ENCODE measurements at places on chromosomes 5 and 9. TPM values are rescaled to one million over a fixed set of nuclear protein-coding genes. Genes with fewer than 3 reads are reported as not detected.

DNA sequence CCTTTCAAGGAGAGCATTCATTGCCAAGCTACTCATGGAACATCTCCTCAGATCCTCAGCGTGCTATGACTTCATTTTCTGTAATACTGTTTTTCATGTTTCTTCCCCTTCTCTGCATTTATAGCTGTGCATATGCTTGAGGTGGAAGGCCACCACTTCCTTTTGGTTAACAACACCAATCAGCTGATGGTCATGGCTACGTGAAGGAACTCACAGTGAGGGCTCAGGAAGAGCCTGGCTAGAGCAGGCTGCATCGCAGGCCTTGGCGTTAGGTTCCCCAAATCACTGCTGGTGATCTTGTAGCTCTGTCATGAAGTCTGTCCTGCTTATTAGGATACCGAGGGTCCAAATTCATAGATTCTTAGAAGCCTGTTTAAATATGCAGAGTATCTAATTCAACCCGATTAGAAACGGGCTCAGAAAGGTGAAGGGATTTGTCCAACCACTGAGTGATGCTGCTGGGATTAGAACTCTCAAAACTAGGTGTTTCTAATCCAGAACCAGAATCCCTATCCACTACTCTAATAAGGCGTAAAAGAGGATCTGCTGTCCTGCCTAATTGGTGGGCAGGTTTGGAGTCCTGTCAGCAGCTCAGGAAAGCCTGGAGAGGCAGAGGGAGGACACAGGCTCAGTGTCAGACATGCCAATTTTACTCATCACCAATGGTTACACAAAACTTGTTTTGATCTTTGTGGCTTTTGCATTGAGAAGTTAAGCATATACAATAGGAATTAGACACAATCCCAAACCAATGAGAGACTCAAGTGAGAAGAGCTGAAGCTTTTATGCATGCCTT, 7.5 kb downstream of the SYK start:
- DNase-seq, result no peak

- DNase-seq, result no peak
These were observed 3.8 kb downstream of the BARHL1 start for GRCh38 chr9:132585954-132586829.

The PCDHGA7 gene
- total RNA-seq, result 7.2 TPM

DNA sequence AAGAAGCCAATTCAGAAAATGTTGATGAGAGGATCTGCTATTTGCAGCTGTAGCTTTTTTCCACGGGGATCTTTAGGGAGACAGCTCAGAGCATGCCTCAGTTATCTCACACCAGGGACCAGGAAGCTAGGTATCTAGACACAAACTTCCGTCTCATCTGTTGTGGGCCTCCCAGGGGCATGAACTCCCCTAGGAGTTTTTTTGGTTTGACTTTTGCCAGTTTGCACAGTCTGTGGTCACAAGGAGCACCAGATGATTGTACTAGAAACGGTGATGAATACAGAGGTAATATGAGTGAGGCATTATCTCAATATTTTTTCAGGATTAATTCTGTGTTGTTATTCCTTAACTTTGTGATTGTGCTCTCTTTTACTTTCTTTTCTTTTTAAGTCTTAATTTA, 533.2 kb upstream of the SEMA6A start:
- no peak for DNase-seq

The ADGRV1 gene
- total RNA-seq, result not detected

- no peak for DNase-seq
These were observed 130.4 kb downstream of the TMEM174 start for GRCh38 chr5:73303148-73304079.

- no peak for DNase-seq
These were observed 299.0 kb downstream of the TLR4 start for GRCh38 chr9:118003240-118003639.

DNA sequence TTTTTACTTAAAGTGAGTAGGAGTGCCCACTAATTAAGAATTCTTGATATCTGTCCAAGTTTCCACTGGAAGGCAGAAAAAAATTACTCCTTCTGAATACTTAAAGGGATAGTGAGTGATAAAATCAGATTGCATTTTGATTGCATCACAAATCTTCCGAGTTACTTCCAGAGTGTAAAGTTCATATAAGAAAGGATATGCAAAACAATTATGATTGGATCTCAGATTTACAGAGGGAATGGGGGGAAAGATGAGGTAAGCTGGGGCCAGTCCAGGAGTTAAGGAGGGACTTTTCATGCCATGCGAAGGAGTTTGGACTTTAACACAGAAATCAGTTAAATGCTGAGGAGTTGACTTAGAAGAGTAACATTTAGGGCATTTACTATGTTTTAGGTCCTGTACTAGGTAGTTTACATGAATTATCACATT, 9.3 kb upstream of the RNF145 start:
- DNase-seq, result no peak

DNA sequence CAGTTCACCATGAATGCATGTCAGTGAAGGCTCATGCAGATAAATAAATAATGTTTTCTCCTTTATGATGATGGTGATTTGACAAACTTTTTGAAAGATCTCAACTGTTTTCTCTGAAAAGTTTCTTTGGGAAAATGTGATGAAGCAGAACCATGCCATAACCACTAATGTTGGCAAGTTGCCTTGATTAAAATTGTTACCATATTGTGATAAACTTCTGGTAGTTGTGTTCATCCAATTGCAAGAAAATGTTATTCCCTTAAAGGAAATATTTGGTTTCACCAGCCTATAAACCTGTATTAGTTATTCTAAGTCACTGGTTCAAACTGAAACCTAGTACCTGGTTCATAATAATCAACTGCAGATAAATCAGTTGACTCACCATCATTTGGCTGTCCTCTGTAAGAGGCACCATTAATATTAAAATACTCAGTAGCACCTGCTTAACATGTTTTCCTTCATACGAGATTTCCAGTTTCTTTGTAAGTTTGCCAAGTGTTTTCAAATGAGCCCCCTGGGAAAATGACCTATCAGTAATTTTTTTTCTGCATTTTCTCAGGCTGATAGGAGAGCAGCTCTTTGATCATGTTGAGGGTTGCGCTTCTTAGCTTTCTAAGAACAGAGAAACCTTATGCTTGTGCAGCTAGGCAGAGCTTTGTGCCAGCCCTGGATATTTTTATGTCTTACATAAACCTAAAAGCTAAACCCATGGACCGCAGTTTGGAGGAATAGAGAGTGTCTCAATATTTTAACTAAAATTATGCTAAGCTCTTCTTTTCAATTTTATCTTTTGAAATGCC, 88.0 kb downstream of the LURAP1L start:
- no peak for DNase-seq

GRCh38 chr9:98101868-98102273, 17.2 kb downstream of the TRIM14 start:
- DNase-seq, result no peak

DNA sequence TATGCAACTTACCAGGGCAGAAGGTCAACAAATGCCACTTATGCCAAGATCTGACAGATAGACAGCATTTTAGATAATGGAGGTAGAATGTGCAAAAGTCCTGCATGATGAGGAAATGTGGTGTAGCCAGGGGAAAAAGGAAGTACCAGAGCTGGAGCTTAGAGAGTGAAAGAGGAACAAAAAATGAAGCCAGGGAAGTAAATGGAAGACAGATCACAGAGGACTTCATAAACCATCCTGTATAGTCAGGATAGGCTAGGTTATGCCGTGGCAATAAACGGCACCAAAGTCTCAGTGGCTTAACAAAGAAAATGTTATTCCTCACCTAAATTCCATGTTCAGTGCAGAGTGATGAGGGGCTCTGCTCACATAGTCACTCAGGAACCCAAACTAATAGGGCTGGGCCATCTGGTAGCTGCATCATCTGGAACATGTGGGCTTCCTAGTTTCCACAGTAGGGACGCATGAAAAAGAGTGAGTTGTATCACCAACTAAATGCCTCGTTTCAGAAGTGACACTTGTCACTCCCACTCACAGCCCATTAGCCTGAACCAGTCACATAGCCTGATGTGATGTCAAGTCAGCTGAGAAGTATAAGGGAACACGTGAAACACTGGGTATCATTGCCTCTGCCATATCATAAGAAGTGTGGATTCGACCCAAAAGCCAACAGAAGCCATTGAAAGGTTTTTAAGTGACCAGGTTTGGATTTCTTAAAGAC, 70.3 kb downstream of the SH3RF2 start:
- no peak for DNase-seq

Data from Right ventricle myocardium inferior (tissue), 1 donor.